ENCODE measurements at places on chromosomes 5 and 9.

GRCh38 chr9:100099722-100100042 is 639 bp downstream of the INVS start:
- DNase-seq = no peak

GRCh38 chr9:108603141-108603540 is 252.6 kb downstream of the ACTL7B start:
- DNase-seq = no peak

- DNase-seq = no peak
Measured at GRCh38 chr5:150511578-150512367, 3.8 kb downstream of the NDST1 start.

- no peak for DNase-seq
Measured at GRCh38 chr5:139995929-139996328, 47.2 kb downstream of the NRG2 start.

DNA sequence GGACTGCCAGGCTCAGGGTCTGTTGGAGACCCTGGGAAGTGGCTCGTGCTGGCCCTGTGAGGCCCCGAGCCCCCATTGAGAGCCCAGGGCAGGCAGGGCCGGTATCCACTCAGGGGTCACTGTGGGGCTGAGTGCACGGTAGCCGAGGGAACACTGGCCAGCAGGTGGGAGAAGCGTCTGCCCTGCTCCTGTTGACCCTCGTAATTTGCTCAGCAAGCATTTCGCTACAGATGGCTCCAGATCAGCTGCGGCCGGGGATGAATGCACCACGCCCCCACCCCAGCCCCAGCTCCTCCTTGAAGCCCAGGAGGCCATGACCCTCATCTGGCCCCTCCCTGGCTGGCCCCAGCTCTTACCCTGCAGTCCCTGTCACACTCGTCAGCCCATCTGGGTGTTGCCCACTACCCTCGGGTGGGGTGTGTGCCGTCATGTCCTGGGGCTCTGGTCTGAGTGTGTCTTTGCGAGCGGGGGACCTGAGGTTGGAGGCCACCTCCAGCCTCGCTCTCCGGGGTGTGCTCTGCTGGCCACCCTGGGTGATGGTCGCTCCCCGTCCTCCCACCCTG is 6.1 kb upstream of the NRARP start:
- no peak for DNase-seq

GRCh38 chr5:1178529-1179382 is 22.6 kb upstream of the SLC6A19 start:
- DNase-seq = no peak

- DNase-seq = no peak
Measured at GRCh38 chr5:93186076-93186682, 394.8 kb downstream of the NR2F1-AS1 start.

- DNase-seq = no peak
Measured at GRCh38 chr5:43498581-43498980, 14.9 kb upstream of the TMEM267 start.

GRCh38 chr9:127295005-127295404 is 30.4 kb downstream of the GARNL3 start:
- no peak for DNase-seq

- DNase-seq = no peak
Measured at GRCh38 chr5:14501353-14502293, 80.0 kb upstream of the OTULINL start.

- DNase-seq = no peak
Measured at GRCh38 chr9:82404881-82405280, 416.3 kb downstream of the SPATA31D1 start.

- DNase-seq = no peak
Measured at GRCh38 chr9:98597236-98597771, 111.4 kb downstream of the GABBR2 start.

DNA sequence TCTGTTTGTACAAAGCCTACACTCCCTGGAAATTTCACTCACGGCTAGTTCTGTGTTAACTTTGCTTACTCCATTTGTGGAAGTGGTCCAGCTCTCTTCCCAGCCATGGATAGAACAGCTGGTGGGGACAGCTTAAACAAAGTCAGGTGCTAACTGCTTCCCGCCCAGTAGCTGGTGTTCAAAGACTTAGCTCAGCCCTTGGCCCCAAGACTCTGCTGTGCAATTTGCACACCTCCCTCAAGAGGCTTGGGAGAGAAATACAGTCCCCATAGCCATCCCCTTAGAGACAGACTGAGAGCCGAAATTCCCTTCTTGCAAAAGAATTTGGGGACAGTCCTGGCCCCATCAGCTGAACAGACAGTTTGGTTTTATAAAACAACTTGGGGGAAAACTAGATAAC is 73.8 kb upstream of the RAI14 start:
- DNase-seq = no peak

DNA sequence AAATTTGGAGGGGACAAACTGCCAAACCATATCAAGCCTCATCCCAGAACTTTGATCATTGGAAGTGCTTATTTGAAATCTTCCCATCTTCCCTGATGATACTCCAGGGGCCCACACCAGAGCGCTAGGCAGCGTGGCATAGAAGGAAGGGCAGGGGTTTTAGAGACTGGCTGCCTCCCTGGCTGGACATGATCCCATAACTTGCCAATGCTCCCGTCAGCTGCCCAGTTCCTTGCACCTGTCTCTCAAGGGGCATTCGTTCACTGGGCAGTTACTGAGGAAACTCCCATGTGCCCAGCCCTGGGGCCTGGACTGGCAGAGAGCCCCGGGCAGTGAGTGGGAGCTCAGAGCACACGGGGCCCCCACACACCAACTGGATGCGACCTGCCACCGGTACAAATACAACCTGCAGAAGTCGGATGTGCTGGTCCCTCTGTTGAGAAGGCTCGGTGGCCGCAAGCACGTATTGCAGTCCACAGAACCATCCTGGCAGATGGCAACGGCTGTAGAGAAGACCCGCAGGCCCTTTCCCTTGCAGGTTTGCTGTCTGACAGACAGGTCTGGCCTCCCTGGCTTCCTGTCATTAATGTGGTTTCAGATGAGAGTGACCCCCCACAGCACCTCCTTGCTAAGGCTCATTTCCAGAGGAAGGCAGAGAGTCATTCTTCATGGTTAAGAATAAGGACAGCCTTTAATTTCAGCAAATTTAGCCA is 122.4 kb downstream of the MVB12B start:
- DNase-seq = no peak

- no peak for DNase-seq
Measured at GRCh38 chr5:68644971-68645370, 429.4 kb downstream of the PIK3R1 start.

DNA sequence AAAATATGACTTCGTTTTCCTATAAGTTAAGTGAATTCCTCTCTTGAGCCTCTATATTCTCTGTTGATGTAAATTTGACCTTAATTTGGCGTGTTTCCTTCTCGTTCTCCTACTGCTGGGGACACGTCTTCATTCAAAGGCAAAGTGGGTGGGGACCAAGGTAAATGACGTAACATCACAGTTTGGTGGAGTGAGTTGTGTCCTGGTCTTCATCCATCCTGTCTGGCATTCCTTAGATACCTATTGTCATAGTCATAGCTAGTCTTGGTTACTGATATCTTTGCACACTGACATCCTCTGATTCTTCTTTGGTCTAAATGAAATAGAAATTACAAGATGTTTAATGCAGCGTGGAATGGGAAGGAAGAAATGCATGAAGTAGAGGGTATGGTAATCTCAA is 108.5 kb downstream of the NNT start:
- no peak for DNase-seq

GRCh38 chr9:5900622-5901021 is 9.9 kb downstream of the MLANA start:
- no peak for DNase-seq

DNA sequence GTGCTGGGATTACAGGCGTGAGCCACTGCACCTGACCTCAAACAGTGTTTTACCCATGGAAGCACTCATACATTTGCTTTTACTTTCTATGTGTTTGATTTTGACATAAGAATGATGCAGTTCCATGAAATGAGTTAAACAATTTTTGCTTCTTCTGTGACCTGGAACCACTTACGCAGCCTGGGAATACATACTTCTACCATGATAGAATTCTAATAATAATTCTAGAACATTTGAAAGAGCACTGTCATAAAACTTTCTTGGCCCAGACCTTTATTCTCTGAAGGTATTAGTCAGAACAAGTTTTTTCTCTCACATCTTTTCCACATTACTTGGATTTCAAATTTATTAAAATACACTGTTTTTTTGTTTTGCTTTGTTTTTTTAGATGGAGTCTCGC is 25.3 kb upstream of the COL5A1 start:
- no peak for DNase-seq

DNA sequence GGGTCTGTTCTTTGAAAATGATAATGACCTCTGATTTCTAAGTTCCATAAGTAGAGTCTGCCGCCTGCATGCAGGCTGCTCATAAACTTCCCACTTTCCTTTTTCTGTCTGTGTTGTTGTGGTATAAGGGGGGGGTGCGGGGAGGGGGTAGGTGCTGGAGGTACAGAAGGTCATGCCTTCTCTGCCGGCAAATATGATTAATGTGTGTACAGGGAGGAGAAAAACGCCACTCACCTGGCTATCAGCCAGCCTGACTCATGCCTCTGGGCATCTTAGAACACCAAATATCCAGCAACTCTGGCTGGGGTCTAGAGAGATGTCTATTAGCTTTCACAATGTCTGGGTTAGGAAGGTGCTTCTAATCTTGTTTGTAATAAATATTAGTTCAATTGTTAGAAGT is 128.3 kb downstream of the EFNA5 start:
- DNase-seq = no peak

- no peak for DNase-seq
Measured at GRCh38 chr5:130981663-130982062, 183.4 kb downstream of the HINT1 start.

- no peak for DNase-seq
Measured at GRCh38 chr9:123407217-123407851, 51.3 kb downstream of the CRB2 start.

- DNase-seq = peak; percentile 71
Measured at GRCh38 chr5:132272311-132273210, 15.1 kb downstream of the PDLIM4 start.

DNA sequence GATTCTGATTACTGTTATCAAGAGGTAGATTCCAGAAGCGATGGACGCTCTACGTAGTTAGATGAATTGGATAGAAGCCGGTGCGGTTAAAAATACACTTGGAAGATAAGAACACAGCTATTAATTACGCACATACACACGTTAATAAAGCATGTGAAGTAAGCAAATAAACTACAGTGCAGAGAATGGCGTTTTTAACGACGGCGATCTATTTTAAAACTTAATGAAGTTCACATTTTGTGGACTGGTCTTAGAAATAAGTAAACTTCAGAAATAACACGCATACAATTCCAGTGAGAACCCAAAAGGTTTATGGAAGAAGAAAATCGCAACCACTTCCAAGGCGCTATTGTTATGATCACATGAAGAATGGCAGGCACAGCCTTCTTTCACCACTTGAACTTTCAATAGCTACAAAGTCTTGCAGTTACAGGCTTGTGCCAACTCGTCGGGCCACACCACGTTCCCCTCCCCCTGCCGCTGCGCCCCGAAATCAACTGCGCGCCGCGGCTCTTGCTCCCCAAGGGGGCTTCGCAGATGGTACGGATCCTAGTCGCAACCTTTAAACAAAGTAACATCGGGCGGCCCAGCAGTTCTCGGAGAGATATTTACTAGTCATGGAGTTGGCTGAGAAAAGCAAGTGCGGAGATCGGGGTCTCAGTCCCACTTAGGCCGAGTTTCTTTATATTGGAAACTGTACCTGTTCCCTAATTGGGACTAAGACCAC is 866 bp upstream of the SEMA6A start:
- DNase-seq = no peak

DNA sequence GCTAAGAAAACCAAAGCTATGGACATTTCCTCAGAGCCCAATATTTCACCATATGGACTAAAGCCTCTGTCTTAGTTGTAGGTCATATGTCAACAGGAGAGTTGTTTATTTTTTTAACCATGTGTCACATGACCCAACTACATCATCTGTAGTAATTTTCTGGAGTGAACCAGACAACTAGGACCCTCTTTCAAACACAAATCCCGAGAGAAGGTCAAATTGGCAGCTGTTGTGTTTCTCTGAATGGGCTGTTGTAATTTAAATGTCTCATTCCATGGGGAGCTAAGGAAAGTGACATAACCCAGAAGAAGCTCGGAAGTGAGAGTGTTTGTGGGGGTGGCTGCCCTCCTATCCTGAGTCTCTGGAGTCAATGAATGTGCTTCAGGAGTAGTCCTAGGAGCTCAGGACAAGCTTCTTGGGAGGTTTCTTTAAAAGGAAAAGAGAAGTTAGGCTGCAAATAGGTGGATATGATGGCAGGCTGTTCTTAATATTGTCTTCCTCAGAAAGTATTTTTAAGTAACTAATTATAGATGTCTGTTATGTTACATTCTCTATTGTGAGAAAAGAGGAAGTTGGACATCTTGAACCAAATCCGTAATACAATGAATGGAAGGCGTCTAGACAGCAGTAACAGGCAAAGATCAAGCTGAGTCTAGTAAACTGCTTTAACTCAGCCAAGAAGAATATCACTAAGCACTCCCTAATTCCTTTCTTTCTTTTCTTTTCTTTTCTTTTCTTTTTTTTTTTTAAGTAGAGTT is 50.1 kb downstream of the TMEM167A start:
- DNase-seq = no peak

- DNase-seq = no peak
Measured at GRCh38 chr5:10556289-10556807, 7.5 kb upstream of the ANKRD33B start.

DNA sequence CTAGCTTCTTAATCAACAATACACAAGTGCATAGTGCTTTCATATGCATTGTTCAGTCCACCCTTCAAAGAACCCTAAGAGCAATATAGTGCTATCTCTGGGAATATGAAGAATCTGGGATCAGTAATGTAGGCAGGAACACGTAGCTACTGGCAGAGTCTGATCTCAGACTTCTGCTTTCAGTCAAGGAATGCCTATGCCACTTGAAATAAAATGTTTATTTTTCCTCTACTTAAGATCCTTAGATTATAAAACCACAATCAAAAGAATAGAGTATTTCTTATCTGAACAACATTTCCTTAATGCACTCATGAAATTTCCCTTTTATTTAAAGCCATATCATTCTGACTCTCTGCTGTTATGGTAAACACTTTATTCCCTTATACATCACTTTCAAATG is 1407.8 kb upstream of the C9orf72 start:
- DNase-seq = no peak

DNA sequence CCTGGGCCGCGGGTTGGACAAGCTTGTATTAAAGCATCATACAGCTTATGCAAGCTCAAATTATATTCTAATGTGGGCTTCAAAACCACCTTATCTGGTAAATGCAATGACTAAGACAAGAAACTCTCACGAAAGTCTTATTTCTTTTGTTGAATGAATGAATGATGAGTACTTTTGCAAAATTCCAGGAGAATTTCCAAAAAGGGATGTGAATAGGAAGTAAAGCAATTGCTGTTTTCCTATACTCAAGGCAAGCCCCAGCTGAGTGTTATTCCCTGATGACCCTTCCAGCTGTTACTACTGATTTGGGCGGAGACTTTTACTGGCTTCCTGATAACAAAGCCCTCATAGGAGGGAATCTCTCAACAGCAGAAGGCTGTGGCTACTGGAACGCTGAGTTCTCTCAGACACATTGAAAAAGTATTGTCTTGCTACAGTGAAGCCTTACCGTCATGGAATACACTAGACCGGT is 162.8 kb downstream of the SREK1 start:
- no peak for DNase-seq

- no peak for DNase-seq
Measured at GRCh38 chr5:148393390-148393741, 9.6 kb downstream of the FBXO38 start.

Measured in AML-193 (cell line).